ENCODE measurements at places on chromosomes 16 and 17. TPM values are rescaled to one million over a fixed set of nuclear protein-coding genes. Genes with fewer than 3 reads are reported as not detected.
A peak's percentile ranks its signal among the peaks of the same experiment; 100 is the strongest.

The ZKSCAN2 gene
- polyA plus RNA-seq: 5.2 TPM

The TUBG1 gene
- polyA plus RNA-seq: 40.0 TPM

The GNAO1 gene
- polyA plus RNA-seq: 15.9 TPM

DNA sequence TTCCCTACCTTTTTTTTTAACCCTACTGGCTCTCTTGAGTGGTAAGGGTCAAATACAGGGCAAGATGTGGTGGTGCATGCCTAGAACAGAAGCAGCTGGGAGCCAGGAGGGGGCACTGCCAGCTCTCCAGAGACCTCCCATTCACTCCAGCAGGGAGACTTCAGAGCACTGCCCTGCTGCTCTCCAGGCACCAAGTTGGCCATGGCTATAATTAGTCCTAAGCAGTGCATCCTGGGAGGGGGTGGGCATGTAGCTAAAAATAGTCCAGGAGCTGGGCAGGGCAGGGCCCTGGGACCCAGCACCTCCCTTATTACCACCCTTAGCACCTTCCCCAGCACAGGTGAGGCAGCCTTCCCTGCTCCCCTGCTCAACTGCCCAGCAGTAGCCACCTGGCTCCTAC lies 3.5 kb downstream of the CORO6 start:
- no peak for DNase-seq

The ANKRD13B gene
- polyA plus RNA-seq: 8.2 TPM

DNA sequence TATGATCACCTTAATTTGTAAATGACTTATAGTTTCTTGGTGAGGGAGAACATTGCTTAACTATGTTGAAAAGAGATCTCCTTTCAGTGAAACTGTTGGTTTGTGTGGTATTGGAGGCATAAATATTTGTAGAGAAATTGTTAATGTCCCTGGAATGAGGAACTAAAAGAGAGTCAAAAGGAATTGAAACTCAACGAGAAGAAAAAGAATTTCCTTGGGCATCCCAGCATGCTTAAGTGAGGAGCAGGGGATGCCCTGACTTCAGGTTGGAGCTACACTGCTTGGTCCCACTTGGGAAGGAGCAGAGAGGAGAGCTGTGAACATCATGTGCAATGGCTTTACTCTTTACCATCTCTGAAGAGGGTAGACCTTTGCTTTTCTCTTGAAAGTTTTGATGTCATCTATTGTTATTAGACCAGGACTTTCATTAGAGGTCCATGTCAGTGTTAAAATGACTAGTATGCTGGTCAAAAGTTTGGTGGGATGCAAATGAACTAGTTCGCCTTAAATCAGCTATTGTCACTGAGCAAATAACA lies 21.7 kb downstream of the KRT23 start:
- no peak for DNase-seq

The MYH13 gene
- 0.04 TPM for polyA plus RNA-seq

GRCh38 chr16:65745-66144 lies 6.7 kb downstream of the RHBDF1 start:
- DNase-seq: peak; percentile 57

- DNase-seq: peak; percentile 21
These were observed 17.5 kb downstream of the COG7 start for GRCh38 chr16:23435500-23435899.

Measured in large intestine (tissue), 12 donors.